ENCODE measurements at places on chromosomes 1 and 21.

GRCh38 chr1:224767031-224767430, 150.9 kb downstream of the CNIH3 start:
- no peak for DNase-seq

- no peak for DNase-seq
Observed at GRCh38 chr1:212186427-212187207, 98.6 kb upstream of the PPP2R5A start.

GRCh38 chr1:113812661-113813135, 422 bp upstream of the RSBN1 start:
- no peak for DNase-seq

DNA sequence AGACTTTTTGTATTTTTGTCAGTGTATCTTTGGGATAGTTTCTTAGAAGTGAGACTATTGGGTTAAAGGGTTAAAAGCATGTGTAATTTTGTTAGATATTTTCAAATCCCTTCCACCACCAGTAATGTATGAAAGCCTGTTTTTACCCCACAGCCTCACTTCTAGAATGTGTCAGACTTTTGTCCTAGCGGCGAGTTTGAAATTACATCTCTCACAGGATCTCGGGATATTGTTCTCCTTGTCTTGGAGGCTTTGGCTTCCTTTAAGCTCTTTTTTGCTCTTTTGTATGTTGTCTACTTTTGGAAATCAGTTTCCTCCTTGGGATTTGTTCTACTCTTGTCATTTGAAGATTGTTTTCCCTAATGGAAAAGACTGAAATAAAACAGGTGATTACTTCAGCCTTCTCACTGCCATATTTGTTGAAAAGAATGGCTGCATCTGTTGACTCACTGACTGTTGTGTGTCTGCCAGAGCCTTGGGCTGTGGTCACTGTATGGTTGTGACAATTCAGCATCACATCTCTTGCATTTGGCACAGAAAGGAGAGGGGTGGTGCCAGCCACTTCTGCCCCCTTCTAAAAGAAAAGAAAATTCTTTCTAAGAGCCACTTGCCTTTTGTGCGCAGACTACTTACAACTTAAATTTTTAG, 22.6 kb downstream of the ST3GAL3 start:
- no peak for DNase-seq

DNA sequence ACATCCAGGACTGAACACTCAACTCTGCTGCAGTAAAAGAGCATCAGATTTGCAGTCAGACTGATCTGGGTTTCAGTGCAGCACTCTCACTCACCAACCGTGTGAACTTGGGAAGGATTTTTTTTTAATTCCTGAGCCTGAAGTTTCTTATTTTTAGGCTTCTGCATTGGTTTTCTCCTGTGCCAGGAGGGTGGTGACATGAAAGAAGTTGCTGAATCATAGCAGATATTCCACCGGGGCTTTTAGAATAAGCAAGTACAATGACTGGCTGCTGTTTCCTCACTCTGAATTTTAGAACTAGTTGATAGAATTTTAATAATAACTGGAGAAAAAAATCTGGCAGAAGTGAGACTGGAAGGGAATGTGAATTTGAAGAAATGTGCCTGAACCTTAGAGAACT, 11.6 kb downstream of the ADAM30 start:
- DNase-seq: no peak

DNA sequence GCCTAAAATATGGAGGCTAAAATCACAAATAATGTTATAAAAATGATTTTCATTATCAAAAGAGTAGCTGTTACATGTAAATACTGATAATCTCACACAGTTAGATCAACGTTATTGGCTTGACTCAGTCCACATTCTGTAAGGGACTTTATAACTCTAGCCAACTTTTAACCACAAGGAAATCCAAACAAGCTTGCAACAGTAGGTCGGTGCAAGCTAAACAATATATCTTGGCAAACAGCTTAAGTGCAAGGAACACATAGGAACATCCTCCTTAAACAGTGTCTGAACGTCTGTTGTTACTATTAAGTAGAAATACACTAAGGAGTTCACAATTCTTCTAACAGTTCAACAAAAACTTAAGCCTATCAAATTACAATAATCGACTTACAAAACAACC, 126.7 kb downstream of the EIF4G3 start:
- DNase-seq: no peak
